Naive B cell (primary cell): ENCODE measurements at places on chromosomes 1 and 21. TPM values are rescaled to one million over a fixed set of nuclear protein-coding genes. Genes with fewer than 3 reads are reported as not detected.

DNA sequence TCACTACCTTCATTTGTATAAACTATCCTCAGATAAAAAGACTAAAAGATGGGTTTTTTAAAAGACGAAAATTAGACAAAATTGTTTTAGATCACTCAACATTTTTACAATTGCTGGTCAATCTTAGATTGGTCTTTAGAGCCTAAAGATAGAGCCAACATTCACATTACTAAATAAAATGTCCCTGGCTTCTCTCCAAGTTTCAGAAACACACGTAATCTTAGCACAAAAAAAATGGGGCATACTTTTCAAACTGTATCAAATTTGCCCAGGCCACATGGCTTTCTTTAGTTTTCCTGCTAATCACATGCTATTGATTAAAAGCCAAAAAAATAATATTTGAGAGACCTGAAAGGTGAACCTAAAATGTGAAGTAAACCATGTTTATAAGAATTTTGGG lies 288.1 kb downstream of the DPYD start:
- DNase-seq, result no peak
- H3K4me3 ChIP-seq, result no peak overlapping the region
- H3K36me3 ChIP-seq, result peaks cover 5% of the 10 kb centered on the region
- H3K4me1 ChIP-seq, result no peaks in the 10 kb centered on the region
- no peaks in the 10 kb centered on the region for H3K27me3 ChIP-seq

DNA sequence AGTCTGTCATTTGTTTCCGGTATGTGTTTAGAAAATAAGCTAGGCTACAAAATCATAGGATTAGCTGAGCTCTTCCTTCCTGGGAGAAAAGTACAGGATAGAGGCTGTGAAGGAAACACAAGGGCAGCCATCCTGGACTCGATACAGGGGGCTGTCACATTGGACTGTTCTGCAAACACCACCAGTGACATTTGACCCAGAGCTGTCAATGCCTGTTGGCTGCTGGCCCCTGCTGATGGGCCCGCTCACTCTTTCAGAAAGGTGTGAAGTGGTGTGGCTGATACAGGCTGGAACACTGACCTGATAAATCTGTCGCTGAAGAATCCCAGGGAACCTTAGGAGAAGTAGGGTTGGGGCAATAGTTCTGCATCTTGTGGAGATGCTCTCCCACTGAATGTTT lies 183.1 kb downstream of the RHOU start:
- no peaks in the 10 kb centered on the region for H3K27me3 ChIP-seq
- peaks cover 4% of the 10 kb centered on the region for H3K36me3 ChIP-seq
- DNase-seq, result no peak
- no peak overlapping the region for H3K27ac ChIP-seq
- H3K4me3 ChIP-seq, result no peak overlapping the region

Gene CFAP74
- polyA plus RNA-seq, result not detected

GRCh38 chr1:160883581-160884513 lies 1.1 kb downstream of the ITLN1 start:
- DNase-seq, result no peak
- no peaks in the 10 kb centered on the region for H3K4me1 ChIP-seq
- no peaks in the 10 kb centered on the region for H3K27me3 ChIP-seq

DNA sequence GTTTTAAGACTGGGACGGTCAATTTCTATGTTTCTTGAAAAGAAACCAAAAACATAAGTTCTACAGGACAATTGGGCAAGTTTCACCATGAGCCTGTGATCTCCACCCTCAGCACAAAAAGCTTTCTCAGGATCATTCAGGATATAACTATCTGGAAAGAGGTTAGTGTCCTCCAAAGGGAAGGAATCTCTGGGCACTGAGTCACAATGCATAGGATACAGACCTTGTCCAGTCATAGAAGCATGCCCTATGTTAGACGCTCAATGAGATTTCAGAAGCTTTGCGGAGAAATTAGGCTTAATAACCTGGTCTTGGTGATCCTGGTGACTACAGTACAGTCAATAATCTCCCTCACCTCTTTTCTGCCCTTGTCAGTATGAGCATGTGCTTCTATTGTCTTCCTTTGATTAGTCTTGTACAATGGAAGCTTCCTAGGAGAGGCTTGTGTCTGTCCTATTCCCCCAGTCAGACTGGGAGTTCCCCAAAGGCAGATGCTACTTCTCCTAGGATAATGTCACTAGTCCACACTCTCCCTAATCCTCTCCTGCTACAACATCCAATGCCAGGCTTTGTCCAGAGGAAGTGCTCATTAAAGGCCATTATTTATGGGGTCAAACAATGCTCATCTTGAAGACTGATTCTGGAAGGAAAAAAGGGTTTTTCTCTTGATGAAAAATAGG lies 97.4 kb downstream of the KCNH1 start:
- no peak overlapping the region for H3K27ac ChIP-seq
- no peaks in the 10 kb centered on the region for H3K4me1 ChIP-seq
- H3K4me3 ChIP-seq, result no peak overlapping the region
- H3K27me3 ChIP-seq, result no peaks in the 10 kb centered on the region
- no peaks in the 10 kb centered on the region for H3K36me3 ChIP-seq
- no peak for DNase-seq

GRCh38 chr1:62995173-62995572 lies 211.2 kb downstream of the ATG4C start:
- DNase-seq, result no peak
- H3K36me3 ChIP-seq, result no peaks in the 10 kb centered on the region
- H3K27ac ChIP-seq, result no peak overlapping the region
- peaks cover 31% of the 10 kb centered on the region for H3K27me3 ChIP-seq

Gene TSPAN1
- not detected for polyA plus RNA-seq

DNA sequence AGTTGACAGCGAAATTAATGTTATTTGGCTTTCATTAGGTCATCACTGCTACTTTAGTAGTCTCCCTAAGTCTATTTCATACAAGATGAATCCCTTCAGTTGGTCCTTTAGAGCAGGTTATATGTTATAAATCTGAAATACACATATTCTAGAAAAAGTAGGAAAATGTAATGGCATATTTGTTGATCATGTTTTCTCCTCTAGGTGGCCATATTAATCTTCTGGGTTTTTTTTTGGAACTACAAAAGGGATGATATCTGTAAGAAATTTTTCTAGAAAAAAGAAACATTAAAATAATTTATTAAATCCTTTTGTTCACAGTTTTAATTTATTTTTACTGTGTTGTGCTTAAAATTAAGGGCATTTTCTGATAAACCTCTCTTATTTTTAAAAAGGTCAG lies 87.9 kb downstream of the SYT14 start:
- no peaks in the 10 kb centered on the region for H3K4me1 ChIP-seq
- no peak overlapping the region for H3K4me3 ChIP-seq
- peaks cover 7% of the 10 kb centered on the region for H3K27me3 ChIP-seq
- H3K36me3 ChIP-seq, result no peaks in the 10 kb centered on the region

GRCh38 chr1:182766881-182767645 lies 22.5 kb upstream of the NPL start:
- no peaks in the 10 kb centered on the region for H3K4me1 ChIP-seq
- H3K36me3 ChIP-seq, result peaks cover under 1% of the 10 kb centered on the region
- DNase-seq, result no peak

DNA sequence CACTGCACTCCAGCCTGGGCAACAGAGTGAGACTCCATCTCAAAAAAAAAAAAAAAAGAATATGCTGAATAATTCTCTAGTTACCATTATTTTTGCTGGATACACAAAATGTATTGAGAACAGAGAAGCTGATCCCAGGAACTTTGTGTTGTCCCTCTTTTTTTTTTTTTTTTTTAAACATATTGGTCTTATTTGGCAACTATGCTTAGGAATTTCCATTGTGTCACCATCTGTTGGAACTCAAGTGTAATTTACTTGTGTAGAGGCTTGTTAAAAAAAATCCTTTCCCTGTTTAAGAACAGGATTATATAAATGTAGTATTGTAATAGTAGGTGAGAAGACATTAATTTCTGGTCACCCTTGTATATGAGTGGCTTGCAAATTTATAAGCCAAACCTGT lies 28.6 kb downstream of the CAMSAP2 start:
- no peaks in the 10 kb centered on the region for H3K36me3 ChIP-seq
- no peak for DNase-seq
- peaks cover 10% of the 10 kb centered on the region for H3K27me3 ChIP-seq
- no peak overlapping the region for H3K4me3 ChIP-seq

DNA sequence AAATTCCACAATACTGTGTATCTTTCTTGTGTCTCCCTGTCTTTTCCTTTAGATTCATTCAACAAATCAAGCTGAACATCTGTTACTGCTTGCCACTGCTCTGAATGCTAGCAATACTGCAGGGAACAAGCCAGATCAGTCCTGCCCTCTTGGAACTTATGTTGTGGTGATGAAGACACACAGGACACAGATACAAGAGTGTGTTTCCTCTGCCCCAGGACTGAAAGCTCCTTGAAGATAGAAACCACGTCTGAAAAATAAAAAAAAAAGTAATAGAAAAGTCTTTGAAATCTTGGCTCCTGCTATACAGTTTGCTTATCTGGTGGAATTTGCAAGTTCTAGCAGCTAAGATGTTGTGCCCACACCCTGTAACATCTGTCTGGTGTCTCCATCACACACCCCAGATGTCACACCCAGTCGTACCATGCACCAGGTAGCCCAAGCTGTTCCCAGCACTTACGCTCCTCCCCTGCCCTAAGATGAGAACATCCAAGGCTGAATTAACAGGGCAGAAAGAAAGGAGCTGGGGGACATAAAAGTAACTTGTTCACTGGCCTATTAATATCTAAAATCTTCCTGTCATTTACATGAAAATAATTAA lies 80.2 kb upstream of the GALNT2 start:
- H3K27ac ChIP-seq, result no peak overlapping the region
- no peaks in the 10 kb centered on the region for H3K27me3 ChIP-seq
- H3K4me3 ChIP-seq, result no peak overlapping the region

DNA sequence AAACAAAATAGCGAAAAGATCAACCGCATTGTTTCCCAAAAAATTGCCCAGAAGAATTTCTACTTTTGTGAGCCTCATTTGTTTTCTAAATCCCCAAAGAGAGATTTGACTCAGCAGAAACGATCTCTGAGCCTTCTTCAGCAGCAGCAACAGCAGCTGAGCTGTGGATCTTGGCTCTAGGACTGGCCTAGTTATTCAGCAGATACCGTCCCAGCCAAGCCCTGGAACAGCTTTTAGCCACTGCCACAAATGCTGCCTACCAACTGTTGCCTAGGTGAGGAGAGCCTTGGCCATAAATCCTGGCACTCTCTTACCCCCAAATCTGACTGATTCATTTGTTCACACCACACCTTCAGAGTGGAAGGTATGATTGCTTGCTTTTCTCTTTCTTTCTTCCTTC lies 320.1 kb downstream of the TGFB2 start:
- H3K4me3 ChIP-seq, result no peak overlapping the region
- H3K27ac ChIP-seq, result no peak overlapping the region
- no peaks in the 10 kb centered on the region for H3K27me3 ChIP-seq
- DNase-seq, result no peak
- H3K36me3 ChIP-seq, result peaks cover 4% of the 10 kb centered on the region

DNA sequence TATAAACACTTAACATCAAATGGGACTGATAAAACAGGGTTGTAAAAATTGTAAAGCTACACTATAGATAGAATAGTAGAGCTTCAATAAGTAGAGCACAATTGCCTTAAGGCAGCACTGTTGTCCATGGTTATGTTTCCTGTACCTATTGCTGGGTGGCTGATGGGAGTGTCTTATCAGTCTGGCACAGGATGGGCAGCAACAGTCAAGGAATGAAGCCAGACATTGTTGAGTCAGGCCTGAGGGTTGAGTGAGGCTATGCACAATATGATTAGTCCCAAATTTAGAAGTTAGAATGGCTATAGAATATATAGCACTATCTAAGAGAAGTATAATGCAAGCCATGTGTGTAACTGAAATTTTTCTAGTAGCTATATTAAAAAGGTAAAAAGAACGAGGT lies 25.0 kb upstream of the CD1D start:
- no peak overlapping the region for H3K4me3 ChIP-seq
- peaks cover 36% of the 10 kb centered on the region for H3K4me1 ChIP-seq
- no peak overlapping the region for H3K27ac ChIP-seq
- no peaks in the 10 kb centered on the region for H3K36me3 ChIP-seq
- no peaks in the 10 kb centered on the region for H3K27me3 ChIP-seq

DNA sequence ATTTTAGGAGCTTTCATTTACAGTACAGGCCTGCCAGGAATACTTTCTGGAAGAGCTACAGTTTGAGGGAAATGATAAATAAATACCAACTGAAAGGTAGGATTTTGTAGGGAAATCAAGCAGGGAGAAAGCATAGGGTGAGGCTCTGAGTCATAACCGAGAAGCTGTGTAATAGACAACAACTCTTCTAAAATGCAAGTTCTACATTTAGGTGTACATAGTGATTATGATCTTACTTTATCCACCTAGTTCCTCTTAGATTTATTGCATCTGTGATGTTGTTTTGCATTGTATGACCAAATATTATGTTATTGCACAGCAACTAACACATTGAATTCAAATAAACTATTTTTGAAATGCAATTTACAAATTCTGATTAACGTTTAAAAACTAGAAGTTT lies 819.3 kb downstream of the PLA2G4A start:
- H3K27ac ChIP-seq, result no peak overlapping the region
- H3K4me1 ChIP-seq, result no peaks in the 10 kb centered on the region
- H3K4me3 ChIP-seq, result no peak overlapping the region
- H3K36me3 ChIP-seq, result no peaks in the 10 kb centered on the region
- no peak for DNase-seq

DNA sequence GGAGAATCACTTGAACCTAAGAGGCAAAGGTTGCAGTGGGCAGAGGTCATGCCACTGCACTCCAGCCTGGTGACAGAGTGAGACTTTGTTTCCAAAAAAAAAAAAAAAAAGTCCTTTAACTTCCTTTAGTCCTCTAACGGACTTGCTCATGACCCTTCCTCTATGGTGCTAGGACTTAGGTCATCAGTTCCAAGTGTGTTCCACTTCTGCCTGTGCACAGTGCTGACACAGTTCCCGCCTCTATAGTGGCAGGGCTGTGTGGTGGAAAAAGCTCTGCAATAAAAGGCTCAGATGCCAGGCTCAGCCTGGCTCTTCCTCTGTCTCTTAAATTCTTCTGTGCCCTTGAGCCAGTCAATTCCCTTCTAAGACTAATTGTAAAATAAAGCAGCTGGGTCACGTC lies 22.0 kb downstream of the CC2D1B start:
- H3K27ac ChIP-seq, result no peak overlapping the region
- no peaks in the 10 kb centered on the region for H3K27me3 ChIP-seq
- peaks cover 5% of the 10 kb centered on the region for H3K4me1 ChIP-seq
- DNase-seq, result no peak
- no peak overlapping the region for H3K4me3 ChIP-seq

DNA sequence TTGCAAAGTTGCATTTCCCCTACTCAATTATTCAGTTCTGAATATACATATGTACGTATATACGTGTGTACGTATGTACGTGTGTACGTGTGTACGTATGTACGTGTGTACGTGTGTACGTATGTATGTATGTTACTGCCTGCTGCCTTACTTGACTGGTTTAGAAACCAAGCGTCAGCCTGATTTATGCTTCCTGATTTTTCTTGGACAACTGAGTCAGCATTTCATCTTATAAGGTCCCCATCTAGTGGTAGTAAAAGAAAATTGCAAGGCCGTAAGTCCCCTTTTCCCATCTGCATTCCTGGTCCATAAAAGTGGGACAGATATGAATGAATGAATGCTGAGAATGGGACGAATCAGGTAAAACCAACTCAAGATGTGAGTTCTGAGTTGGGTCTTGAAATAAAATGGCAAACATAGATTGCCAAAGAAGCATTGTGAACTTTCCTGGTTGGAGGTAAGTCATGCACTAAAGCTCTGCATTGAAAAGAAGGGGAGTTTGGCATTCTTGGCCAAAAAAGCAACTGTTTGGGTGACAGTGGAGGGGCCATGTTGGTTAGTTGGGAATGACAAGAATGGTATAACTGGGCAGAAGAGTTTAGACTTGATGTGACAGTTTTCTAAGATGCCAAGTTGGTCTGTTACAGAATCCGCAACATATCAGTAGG lies 76.4 kb upstream of the DNAH14 start:
- H3K36me3 ChIP-seq, result no peaks in the 10 kb centered on the region
- DNase-seq, result no peak
- no peak overlapping the region for H3K27ac ChIP-seq
- peaks cover 18% of the 10 kb centered on the region for H3K27me3 ChIP-seq
- no peak overlapping the region for H3K4me3 ChIP-seq
